Left cardiac atrium (tissue), 4 donors: ENCODE measurements at places on chromosomes 11 and 22. TPM values are rescaled to one million over a fixed set of nuclear protein-coding genes. Genes with fewer than 3 reads are reported as not detected.
A peak's percentile ranks its signal among the peaks of the same experiment; 100 is the strongest.

Gene BIRC3
- 7.0 TPM for total RNA-seq

Gene ZNF214
- 1.4 TPM for total RNA-seq

DNA sequence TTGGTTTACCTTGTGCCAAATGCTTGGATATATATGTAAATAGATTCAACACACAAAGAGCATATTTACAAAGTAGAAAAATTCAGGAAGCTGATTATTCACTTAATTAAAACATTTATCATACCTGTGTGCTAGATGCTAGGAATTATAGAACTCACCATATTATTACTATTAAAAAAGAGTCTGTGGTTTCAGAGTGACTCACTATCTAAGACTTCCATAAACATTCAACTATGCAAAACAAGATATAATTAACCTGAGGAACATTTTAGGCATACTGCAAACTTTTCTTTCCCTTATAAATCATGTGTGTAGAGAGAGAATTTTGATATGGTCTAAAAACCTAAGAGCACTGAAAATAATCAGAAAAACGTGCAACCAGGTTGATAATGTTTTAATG is 27.3 kb downstream of the CTSC start:
- DNase-seq: no peak

GRCh38 chr22:38114484-38115398 is 4.3 kb upstream of the BAIAP2L2 start:
- peak; percentile 88 for DNase-seq

Gene CCDC87
- total RNA-seq: 0.39 TPM

- peak; percentile 52 for DNase-seq
These were observed 113.0 kb downstream of the ME3 start for GRCh38 chr11:86559311-86559945.

- DNase-seq: no peak
These were observed 3.0 kb upstream of the PACSIN3 start for GRCh38 chr11:47189100-47189834.

DNA sequence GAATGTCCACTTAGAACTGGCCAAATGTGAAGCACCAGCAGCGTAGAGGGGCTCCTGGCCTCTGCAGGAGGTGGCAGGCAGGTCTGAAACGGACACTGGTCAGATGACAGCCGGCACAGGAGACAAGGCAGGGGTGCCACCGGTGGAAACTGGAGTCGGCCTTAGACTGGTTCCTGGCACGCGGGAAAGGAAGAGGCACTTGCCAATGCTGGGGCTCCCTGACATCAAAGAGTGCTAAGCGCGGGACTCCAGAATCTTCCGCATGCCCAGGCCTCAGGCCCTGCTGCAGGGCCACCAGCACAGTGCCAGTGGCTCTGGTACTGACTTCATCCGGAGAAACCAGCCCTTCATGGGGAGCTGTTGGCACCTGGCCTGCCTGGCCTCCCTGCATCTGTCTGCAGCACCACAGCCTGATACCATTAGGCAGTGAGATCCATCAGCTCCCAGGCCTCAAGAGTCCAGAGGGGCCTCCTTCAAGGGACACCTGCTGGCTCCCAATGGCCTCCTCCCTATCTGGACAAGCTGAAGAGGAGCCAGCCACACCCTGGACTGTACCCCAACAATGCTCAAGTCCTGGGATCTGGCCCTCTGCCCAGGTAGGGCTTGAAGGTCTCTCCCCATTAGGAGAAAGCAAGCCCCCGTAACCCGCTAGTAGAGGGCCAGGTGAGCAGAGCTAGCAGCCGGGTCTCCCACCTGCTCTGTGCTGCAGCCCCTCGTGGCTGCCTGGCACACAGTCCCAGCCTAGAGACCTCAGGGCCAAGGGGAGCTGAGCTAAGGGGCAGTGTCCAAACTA is 29.7 kb upstream of the GNB1L start:
- DNase-seq: no peak

DNA sequence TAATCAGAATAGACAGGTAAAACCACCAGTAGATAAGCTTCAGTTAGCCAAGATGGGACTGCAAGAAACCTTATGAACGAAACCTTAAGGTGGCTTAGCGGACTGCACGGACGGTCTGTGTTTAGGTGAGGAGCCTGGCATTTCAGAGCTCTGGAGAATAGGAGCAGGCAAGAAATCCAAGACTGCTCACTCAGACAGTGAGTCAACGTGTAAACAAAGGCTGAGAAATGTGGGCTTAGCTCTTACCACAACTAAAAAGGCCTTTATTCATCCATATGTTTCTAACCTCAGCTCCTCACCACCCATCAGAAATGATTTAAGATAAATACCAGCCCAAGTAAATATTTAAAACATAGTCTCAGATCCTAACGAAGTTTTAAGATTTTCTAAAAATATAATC is 657.7 kb downstream of the OPCML start:
- no peak for DNase-seq

GRCh38 chr11:66478729-66479393 is 1.4 kb upstream of the DPP3 start:
- no peak for DNase-seq
